ENCODE measurements at places on chromosomes 6 and 20.
A peak's percentile ranks its signal among the peaks of the same experiment; 100 is the strongest.

GRCh38 chr6:56572788-56573471 lies 69.8 kb downstream of the DST start:
- no peak for DNase-seq

- DNase-seq = peak; percentile 57
Observed at GRCh38 chr6:30769088-30769852, 24.9 kb upstream of the IER3 start.

DNA sequence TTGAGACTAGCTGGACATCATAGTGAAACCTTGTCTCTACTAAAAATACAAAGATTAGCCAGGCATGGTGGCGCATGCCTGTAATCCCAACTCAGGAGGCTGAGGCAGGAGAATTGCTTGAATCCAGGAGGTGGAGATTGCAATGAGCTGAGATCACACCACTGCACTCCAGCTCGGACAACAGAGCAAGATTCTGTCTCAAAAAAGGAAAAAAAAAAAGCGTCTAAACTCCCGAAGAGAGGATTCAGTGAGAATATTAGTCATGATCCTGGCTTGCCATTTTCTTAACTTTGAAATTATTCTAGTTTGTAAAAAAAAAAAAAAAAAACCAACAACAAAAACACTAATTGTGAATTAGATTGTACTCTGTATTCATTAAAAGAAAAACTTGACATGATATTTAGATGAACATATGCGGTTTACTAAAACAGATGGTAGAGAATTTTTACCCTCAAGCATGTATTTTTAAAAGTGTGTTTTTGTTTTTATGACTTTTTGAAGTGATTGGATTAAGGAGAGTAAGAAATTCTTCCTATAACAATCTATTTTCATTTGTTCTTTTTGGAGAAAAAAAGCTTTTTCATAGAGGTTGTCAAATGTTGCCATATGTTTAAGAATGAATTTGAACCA lies 80.7 kb downstream of the UST start:
- DNase-seq = no peak

DNA sequence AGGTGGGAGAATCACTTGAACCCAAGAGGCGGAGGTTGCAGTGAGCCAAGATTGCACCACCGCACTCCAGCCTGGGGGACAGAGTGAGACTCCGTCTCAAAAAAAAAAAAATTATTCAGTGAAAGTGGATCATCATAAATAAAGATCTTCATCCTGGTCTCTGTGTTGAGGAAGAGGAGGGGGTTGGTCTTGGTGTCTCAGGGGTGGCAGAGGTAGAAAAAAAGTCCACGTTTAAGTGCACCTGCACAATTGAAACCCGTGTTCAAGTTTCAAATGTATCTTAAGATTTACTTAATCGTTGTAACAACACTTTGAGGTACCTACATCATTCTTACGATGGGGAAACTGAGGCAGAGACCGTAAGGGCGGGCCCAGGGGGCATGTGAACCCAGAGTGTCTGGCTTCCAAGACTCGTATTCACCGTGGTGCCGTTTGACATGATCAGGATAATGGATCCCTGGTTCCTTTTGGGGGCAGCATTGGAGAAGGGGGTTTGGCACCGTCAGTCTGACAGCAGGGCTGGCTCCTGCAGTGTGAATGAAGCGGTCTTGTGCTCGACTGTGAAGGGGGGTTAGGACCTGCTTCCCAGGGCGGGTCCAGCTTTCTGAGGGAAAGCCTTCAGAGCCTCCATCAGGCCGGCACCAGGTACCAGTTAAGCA lies 32.9 kb upstream of the ID1 start:
- DNase-seq = no peak

DNA sequence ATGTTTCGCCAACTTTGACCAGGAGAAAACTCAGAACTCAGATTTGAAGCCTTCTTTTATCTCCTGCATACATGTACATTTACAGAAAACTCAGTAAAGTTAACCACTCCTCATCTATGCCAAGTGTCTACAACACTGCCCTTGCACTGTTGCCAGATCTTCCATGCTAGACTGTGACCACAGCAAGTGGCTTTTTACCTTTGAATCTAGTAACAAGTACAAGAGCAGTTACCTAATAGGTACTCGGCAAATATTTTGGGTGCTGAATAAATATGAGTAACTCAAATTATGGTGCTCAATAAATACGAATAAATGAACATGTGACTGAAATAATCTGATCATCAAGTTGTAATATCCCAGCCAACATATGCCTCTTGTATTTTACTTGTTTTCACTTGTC lies 184.9 kb downstream of the EYA4 start:
- DNase-seq = no peak

GRCh38 chr20:51220293-51220706 lies 197.4 kb upstream of the KCNG1 start:
- peak; percentile 24 for DNase-seq

GRCh38 chr20:46808565-46808964 lies 86.1 kb upstream of the EYA2 start:
- no peak for DNase-seq

- DNase-seq = no peak
Observed at GRCh38 chr6:52877168-52877567, 32.3 kb downstream of the GSTA3 start.

GRCh38 chr6:5764401-5764955 lies 242.2 kb downstream of the NRN1 start:
- no peak for DNase-seq

GRCh38 chr6:398558-399078 lies 7.1 kb downstream of the IRF4 start:
- no peak for DNase-seq

GRCh38 chr6:36626636-36627035 lies 32.5 kb downstream of the SRSF3 start:
- no peak for DNase-seq

- DNase-seq = no peak
Observed at GRCh38 chr6:53703047-53703446, 37.5 kb upstream of the KLHL31 start.

DNA sequence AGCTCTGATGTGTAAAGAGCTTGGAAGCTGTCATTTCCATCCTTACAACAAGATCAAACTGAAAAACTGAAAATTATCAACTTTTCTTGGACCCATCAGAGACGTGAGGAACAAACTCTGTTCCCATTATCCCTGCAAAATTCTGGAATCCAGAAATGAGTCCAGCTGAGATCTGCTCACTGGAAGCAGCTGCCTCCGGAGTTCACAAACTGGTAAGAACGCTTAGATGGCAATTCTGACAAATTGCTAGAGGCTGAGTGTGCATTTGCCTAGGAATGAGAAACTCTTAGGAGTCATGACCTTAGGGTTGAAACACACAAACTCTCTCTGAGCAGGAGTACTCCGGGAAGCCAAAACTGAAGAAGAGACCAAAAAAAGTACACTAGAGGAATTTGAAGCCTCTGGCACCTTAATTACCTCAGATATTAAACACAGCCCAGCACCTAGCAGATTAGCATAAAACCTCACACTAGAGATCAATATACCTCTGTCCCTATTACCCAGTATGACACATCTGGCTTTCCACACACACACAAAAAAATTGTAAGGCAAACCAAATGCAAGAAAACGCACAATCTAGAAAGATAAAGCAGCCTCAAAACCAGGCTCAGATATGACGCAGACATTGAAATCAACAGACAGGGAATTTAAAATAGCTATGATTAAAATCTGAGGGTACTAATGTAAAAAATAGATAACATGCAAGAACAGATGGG lies 233.5 kb upstream of the SGK1 start:
- no peak for DNase-seq

- DNase-seq = no peak
Observed at GRCh38 chr20:18856873-18857272, 43.3 kb downstream of the SCP2D1 start.

- DNase-seq = no peak
Observed at GRCh38 chr6:160464744-160465143, 116.6 kb downstream of the SLC22A3 start.

GRCh38 chr6:165843121-165843520 lies 180.1 kb upstream of the PDE10A start:
- DNase-seq = no peak

- DNase-seq = no peak
Observed at GRCh38 chr6:57313711-57314471, 3.5 kb upstream of the PRIM2 start.

- DNase-seq = no peak
Observed at GRCh38 chr6:39341937-39342336, 19.4 kb upstream of the KCNK16 start.

GRCh38 chr6:8023638-8024037 lies 40.6 kb downstream of the BLOC1S5 start:
- no peak for DNase-seq

- no peak for DNase-seq
Observed at GRCh38 chr20:24598996-24599395, 129.6 kb downstream of the SYNDIG1 start.

GRCh38 chr6:157653521-157653920 lies 169.5 kb upstream of the SNX9 start:
- DNase-seq = no peak

DNA sequence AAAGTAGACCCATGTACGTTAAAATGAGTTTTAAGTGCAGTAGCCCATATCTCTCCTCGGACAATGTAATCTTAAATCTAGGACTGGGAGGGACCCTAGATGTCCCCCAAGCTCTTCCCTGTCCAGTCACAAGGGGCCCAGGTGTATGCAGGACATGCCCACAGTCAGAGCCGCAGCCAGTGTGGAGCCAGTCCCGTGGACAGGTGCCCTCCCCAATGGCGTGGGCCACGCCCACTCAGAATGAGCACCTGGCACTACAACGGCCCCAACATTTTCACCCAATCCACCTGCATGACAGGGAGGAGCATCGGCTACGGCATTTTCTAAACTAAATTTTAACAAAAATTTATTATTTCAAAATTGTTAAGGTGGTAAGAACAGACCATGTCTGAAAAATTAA lies 53.2 kb downstream of the WDR27 start:
- no peak for DNase-seq

DNA sequence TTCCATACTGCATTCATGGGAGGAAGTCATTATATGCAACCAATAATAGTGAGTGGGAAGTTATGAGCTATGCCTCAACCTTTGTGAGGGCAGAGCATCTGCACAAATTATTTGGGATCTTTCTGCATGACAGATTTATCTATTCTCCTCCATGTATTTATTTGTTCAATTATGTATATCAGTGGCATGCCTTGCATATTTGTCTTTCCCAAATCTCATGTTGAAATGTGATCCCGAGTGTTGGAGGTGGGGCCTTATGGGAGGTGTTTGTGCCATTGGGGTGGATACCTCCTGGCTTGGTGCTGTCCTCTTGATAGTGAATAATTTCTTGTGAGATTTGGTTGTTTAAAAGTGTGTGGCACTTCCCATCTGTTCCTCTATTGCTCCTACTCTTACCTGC lies 1246.0 kb upstream of the CITED2 start:
- no peak for DNase-seq

DNA sequence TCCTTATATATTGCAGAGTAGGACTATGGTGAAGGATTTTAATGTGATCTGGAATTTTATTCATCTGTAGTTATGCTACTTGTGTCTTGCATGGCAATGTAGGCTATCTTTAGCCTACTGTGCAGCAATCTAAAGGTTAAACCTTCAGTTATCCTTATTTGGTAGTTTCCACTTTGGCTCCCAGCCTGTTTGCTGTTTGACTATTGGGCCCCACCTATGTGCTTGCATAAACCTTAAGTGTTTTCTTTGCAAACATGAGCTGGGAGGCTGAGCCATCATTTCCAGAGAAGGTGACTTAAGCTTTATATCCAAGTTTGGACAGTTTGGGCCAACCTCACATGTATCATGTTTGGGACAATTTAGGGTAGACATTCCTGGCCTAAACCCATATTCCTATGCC lies 537.5 kb downstream of the BTBD3 start:
- no peak for DNase-seq

- no peak for DNase-seq
Observed at GRCh38 chr20:40687384-40688128, 1.5 kb downstream of the MAFB start.

- DNase-seq = no peak
Observed at GRCh38 chr20:51687108-51687507, 81.1 kb downstream of the ATP9A start.

- no peak for DNase-seq
Observed at GRCh38 chr6:71289039-71289801, 609 bp downstream of the OGFRL1 start.

DNA sequence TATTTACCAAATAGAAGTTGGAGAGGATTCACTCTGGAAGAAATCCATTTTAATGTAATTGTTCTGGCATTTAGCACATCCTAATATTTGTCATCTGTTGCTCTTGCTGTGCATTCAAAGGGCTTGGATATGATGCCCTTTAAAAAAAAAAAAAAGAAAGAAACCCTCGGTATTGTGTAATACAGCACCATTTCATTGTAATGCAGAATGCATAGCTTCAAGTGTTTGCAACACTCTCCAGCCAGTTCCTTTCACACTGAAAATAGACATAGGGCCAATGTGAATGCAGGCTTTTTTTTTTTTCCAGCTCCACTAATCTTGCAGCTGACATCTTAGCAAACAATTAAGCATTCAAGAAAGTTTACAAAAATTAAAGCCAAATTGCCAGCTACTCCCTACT lies 197.4 kb upstream of the POU3F2 start:
- no peak for DNase-seq

GRCh38 chr6:14431385-14432330 lies 314.1 kb downstream of the CD83 start:
- DNase-seq = no peak

DNA sequence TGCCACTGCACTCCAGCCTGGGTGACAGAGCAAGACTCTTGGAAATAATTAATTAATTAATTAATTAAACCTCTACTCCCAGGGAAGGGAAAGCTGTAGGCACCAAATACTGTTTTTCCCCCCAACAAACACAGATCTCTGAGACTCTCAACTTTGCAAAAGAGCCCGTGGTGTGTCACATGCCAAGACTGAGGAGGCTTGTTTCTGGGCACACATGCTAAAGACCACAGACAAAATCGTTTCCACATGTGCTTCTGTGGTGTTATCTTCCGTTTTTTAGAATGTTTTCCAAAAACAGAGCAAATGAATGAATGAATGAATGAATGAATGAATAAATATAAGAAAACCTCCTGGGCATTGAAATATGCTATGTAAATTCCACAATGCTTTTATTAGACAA lies 55.6 kb upstream of the ATXN1 start:
- no peak for DNase-seq

- DNase-seq = no peak
Observed at GRCh38 chr6:139863964-139864363, 489.5 kb upstream of the CITED2 start.

- DNase-seq = no peak
Observed at GRCh38 chr6:84150705-84151104, 76.7 kb downstream of the CEP162 start.

DNA sequence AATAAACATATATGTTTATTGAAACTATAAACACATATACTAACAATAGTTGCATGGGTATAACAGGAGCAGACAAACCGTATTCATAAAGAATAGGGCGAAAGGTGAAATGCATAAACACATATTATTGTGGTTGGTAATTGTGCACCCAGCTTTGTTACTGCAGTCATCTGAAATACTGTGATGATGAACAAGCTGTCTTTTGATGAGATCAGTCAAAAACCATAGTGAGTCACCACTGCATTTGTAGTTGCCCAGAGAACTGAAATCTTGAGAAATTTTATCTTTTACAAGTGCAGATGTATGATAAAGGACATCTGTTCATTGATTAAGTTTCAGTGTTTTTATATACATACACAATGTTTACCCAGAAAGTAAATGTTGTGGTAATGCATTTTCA lies 133.7 kb downstream of the MYO6 start:
- no peak for DNase-seq

- DNase-seq = no peak
Observed at GRCh38 chr6:111691345-111692225, 85.9 kb upstream of the TRAF3IP2 start.

Data from stimulated activated CD8-positive, alpha-beta memory T cell treated with anti-CD3 and anti-CD28 coated beads, Interleukin-12 subunit alpha, Interleukin-12 subunit beta, amount 100 ng/mL, for 1 hour (primary cell).